ENCODE measurements at places on chromosomes 7 and 10. TPM values are rescaled to one million over a fixed set of nuclear protein-coding genes. Genes with fewer than 3 reads are reported as not detected.
A peak's percentile ranks its signal among the peaks of the same experiment; 100 is the strongest.

- H3K36me3 ChIP-seq, result no peaks in the 10 kb centered on the region
- no peak overlapping the region for H3K4me3 ChIP-seq
- peaks cover 2% of the 10 kb centered on the region for H3K4me1 ChIP-seq
- H3K27me3 ChIP-seq, result no peaks in the 10 kb centered on the region
Observed at GRCh38 chr10:114762811-114763210, 58.8 kb upstream of the FHIP2A start.

DNA sequence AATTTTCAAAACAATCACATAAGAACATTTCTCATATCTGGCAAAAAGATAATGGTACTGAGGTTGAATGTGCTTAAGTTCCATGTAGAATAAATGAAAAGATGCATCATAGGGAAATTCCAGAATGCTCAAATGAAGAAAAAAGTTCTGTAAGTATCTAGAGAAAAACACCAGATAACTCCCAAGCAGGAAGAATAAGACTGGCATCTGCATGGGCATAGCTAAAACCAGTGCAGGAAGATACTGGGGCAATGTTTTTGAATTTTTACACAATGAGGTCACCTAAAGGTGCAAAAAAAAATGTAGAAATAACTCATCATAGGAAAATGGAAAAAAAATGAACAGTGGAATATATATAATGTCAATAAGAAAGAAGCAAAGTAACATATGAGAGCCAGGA lies 275.2 kb downstream of the BAMBI start:
- no peak overlapping the region for H3K4me3 ChIP-seq
- H3K36me3 ChIP-seq, result no peaks in the 10 kb centered on the region
- H3K27ac ChIP-seq, result no peak overlapping the region
- no peak for DNase-seq
- H3K27me3 ChIP-seq, result no peaks in the 10 kb centered on the region

GRCh38 chr7:148478551-148478950 lies 112.0 kb upstream of the C7orf33 start:
- H3K4me3 ChIP-seq, result no peak overlapping the region
- DNase-seq, result no peak
- H3K4me1 ChIP-seq, result no peaks in the 10 kb centered on the region
- H3K27me3 ChIP-seq, result no peaks in the 10 kb centered on the region
- no peaks in the 10 kb centered on the region for H3K36me3 ChIP-seq
- H3K27ac ChIP-seq, result no peak overlapping the region

GRCh38 chr10:77939561-77940001 lies 13.0 kb upstream of the DLG5 start:
- H3K4me3 ChIP-seq, result no peak overlapping the region
- no peaks in the 10 kb centered on the region for H3K36me3 ChIP-seq
- no peak for DNase-seq
- no peak overlapping the region for H3K27ac ChIP-seq
- peaks cover 17% of the 10 kb centered on the region for H3K4me1 ChIP-seq
- H3K27me3 ChIP-seq, result no peaks in the 10 kb centered on the region

DNA sequence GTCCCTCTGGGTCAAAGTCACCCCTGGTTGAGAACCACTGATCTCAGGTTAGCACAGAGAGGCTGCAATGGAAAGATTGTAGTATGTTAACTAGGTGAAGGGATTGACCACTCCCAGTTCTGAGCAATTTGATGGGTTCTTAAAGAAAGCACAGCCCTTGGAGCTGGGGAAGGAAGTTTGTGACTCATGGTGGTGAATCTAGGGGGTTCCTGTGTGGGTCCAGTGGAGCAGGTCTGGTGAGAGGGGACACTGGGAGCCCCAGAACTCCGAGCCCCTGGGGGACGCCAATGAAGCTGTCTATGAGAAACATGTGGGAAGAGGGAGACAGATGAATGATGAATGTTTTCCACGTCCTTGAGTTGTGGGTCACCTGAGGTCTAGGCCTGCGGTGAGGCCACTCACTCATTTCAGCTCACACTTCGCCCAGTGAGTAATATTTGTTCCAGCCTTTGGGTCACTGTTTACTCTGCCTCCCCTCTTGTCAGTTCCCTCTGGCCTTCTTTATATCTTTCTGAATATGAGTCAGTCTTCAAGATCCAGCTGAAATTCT lies 341.9 kb downstream of the LRMDA start:
- H3K27ac ChIP-seq, result peak overlapping the region; percentile 38
- no peaks in the 10 kb centered on the region for H3K36me3 ChIP-seq
- H3K4me1 ChIP-seq, result peaks cover 46% of the 10 kb centered on the region

- no peaks in the 10 kb centered on the region for H3K27me3 ChIP-seq
- H3K4me3 ChIP-seq, result no peak overlapping the region
- peaks cover 13% of the 10 kb centered on the region for H3K4me1 ChIP-seq
- no peaks in the 10 kb centered on the region for H3K36me3 ChIP-seq
Observed at GRCh38 chr10:76302961-76303630, 871.7 kb downstream of the LRMDA start.

DNA sequence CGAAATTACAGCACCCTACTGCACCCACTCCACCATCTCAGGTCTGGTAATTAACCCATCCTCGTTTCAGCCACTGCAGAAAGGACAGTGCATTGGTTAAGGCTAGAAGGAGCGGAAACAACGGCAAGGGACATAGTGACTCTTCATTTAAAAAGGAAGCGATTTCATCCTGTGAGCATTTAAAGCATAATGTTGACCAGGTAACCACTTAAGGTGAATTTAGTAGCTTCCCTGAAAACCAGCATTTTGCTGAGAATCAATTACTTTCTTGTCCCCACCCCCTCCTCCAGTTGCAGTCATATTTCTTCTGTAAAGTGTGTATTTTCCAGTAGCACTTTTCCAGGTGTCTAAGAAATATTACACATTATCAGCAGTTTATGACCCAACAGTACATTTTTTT lies 821 bp upstream of the JAZF1 start:
- DNase-seq, result no peak
- peak overlapping the region; percentile 71 for H3K4me3 ChIP-seq
- no peak overlapping the region for H3K27ac ChIP-seq
- no peaks in the 10 kb centered on the region for H3K27me3 ChIP-seq
- H3K36me3 ChIP-seq, result no peaks in the 10 kb centered on the region

DNA sequence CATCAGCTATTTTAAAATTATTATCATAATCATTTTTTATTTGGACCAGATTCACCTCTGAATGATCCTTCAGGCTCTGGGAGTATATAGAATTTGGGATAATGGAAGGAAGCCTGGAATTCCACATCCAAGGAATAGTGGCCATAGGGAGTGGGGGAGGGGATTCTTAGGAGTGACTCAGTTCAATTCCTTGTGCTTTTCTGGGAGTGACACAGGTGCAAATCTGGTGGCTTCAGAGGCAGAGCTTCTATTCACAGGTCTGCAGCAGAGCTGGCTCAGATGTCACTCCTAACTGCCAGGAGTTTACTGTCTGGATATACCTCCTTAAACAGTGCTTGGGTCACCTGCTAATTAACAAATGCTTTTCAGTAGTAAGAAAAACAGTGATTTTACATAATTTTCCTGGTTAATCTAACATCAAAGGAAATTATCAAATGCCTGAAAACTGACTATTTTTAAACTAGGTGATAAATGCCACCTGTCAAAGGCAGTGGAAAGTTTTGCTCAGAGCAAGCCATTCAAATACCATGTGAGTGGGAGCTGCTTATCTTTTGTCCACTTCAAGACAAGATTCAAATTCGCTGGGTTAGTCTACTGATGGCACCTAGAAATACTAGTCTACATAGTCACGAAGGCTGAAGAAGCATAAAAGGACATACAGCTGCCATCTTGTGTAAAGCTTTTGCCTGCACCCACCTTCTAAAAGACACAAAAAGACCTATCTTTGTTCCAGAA lies 106.7 kb upstream of the LAMB4 start:
- DNase-seq, result no peak
- no peaks in the 10 kb centered on the region for H3K27me3 ChIP-seq
- H3K36me3 ChIP-seq, result no peaks in the 10 kb centered on the region

DNA sequence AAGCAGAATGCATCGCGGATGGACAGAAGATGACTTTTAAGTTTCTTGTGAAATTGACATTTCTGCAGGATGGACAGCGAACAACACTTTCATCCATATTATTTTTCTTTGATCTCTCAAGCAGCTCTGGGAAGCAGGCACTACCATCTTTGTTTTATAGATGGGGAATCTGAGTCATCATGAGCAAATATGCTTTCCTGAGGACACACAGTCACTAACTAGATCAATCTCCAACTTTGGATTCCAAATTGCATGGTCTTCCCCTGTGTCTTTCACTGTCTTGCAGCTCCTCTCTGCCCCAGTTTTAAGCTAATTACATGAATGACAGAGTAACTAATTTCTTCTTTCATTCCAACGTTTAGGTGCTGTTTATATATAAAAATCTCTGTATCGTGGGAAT lies 201.5 kb downstream of the ADAM12 start:
- DNase-seq, result no peak
- no peaks in the 10 kb centered on the region for H3K36me3 ChIP-seq
- H3K27ac ChIP-seq, result no peak overlapping the region
- no peaks in the 10 kb centered on the region for H3K27me3 ChIP-seq
- no peaks in the 10 kb centered on the region for H3K4me1 ChIP-seq

DNA sequence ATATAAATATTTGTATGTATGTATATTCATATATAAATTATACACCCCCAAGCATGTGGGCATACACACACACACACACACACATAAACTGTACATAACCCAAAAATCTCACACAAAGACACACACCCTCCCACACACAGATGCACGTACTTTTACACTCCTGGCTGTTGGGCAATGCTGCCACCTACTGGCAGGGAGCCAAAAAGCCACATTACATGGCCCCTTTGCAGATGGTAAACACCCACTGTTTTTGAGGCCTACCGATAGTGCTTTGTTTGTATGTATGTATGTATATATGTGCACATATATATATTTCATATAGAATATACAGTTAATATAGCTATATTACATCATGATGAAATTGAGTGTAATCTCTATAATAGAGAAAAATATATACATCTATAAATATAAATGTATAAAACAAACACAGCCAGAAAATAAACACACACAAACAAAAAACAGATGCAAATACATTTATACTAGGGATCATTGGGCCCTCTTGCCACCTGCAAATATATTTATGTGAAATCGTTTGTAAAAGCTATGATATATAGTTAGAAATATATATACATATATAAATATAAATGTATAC lies 120.1 kb upstream of the ACBD5 start:
- H3K27ac ChIP-seq, result no peak overlapping the region
- peak; percentile 57 for DNase-seq
- H3K27me3 ChIP-seq, result no peaks in the 10 kb centered on the region
- H3K4me1 ChIP-seq, result no peaks in the 10 kb centered on the region
- H3K36me3 ChIP-seq, result no peaks in the 10 kb centered on the region

GRCh38 chr10:8962249-8962648 lies 907.8 kb downstream of the GATA3 start:
- H3K27me3 ChIP-seq, result no peaks in the 10 kb centered on the region
- H3K27ac ChIP-seq, result no peak overlapping the region
- no peak for DNase-seq
- no peaks in the 10 kb centered on the region for H3K4me1 ChIP-seq
- no peaks in the 10 kb centered on the region for H3K36me3 ChIP-seq

GRCh38 chr10:335151-335800 lies 200.0 kb downstream of the ZMYND11 start:
- no peaks in the 10 kb centered on the region for H3K27me3 ChIP-seq
- H3K27ac ChIP-seq, result no peak overlapping the region
- H3K4me3 ChIP-seq, result no peak overlapping the region

DNA sequence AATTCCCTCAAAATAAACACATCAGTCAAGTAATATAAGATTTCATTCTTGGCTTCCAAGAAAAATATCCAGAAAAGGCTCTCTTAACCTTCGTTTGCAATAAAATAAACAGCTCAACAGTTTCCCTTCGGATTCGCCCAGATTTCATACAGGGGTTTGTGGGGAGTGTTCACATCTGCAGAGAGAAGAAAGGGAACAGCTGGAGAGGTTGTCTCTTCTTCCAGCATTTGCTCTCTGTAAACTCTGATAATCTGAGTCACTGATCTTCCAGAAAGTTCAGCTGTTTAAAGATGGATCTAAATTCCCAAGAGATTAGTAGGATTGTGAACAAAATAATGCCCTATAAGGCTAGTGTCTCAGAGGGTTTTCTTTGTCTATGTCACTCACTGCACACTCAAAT lies 277.9 kb downstream of the HPSE2 start:
- no peak overlapping the region for H3K27ac ChIP-seq
- no peaks in the 10 kb centered on the region for H3K4me1 ChIP-seq
- H3K4me3 ChIP-seq, result no peak overlapping the region
- H3K27me3 ChIP-seq, result no peaks in the 10 kb centered on the region

DNA sequence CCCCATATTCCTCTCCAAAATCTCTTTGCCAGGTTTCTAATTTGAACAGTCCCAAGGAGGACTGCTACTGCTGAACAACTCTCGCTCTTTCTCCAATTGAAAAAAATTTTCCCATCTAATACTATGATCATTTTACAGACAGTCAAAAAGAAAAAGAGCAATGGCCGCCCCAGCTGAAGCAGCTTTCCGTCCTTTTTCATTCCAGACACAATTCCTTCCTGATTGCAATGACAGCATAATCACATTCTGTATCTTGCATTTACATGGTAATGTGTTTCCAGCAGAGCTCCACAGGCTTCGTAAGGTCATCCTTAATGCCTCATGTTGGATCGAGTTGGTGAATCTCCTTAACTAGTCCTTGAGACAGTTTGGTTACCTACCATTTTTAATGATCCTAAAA lies 45.0 kb upstream of the GSDME start:
- no peak overlapping the region for H3K4me3 ChIP-seq
- no peaks in the 10 kb centered on the region for H3K4me1 ChIP-seq
- H3K36me3 ChIP-seq, result peaks cover 59% of the 10 kb centered on the region
- H3K27me3 ChIP-seq, result no peaks in the 10 kb centered on the region
- DNase-seq, result no peak

DNA sequence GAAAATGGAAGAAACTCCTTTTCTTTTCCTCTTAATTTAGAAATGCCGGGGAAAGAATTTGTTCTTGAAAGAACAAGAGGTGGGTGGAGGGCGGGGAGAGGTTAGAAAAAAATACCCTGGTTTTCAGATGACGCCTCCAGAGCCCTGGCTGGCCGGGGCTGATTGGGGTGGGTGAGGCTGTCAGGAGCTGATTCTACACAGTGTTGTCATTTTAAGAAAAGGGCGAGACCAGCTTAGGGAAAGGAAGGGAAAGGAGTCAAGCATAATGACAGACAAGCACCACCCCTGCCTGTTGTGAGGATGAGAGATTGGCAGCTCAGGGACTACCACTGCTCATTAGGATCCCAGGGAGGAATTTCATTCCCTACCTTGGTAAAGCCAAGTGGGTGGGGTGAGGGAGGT lies 9.9 kb upstream of the FAM180A start:
- DNase-seq, result peak; percentile 60
- H3K36me3 ChIP-seq, result no peaks in the 10 kb centered on the region
- no peaks in the 10 kb centered on the region for H3K27me3 ChIP-seq
- peak overlapping the region; percentile 22 for H3K4me3 ChIP-seq
- H3K27ac ChIP-seq, result peak overlapping the region; percentile 78

The LRRC18 gene
- not detected for total RNA-seq

The MAT1A gene
- 0.44 TPM for total RNA-seq

The CYP2W1 gene
- total RNA-seq, result not detected

The FAM237B gene
- total RNA-seq, result not detected

The PGAM2 gene
- total RNA-seq, result 548 TPM
